ENCODE measurements at places on chromosomes 16 and 17.

GRCh38 chr17:20157001-20157310 is 147.8 kb downstream of the SPECC1 start:
- H3K4me3 ChIP-seq, result peak overlapping the region; percentile 77
- H3K36me3 ChIP-seq, result no peaks in the 10 kb centered on the region
- H3K4me1 ChIP-seq, result no peaks in the 10 kb centered on the region
- ATAC-seq, result no peak
- peaks cover 3% of the 10 kb centered on the region for H3K27me3 ChIP-seq

DNA sequence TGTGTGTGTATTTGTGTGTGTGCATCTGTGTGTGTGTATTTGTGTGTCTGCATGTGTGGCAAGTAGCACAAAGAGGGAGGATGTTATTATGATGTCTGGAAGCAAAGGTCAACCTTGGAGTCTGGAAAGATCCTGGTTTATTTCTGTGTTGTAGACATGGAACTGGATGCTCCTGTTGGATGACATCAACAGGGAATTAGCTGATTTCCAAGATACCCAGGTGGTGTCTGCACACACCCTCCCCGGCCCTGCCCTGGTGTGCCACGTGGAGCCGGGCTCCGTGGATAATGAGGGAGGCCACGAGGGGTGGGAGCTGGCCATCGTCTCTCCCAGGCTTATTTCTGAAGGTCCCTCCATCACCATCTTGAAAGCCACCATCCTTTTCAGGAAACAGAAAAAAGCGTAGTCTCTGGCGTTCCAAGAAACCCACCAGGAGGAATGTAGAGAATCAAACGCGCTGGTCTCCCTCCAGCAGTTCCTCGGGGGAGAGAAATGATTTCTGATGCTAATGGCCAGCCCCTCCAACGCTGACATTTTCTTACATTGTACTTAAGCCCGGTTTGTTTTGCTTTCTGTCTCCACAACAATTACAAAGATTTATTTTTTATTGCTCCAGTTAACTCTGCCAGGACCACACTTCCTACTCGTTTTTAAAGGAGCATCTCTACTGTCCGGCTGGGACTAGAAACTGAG is 93.3 kb downstream of the FOXL1 start:
- peaks cover 9% of the 10 kb centered on the region for H3K27me3 ChIP-seq
- ATAC-seq, result no peak
- no peaks in the 10 kb centered on the region for H3K4me1 ChIP-seq
- H3K4me3 ChIP-seq, result no peak overlapping the region
- no peak overlapping the region for H3K27ac ChIP-seq

GRCh38 chr17:47605011-47605410 is 44.7 kb upstream of the KPNB1 start:
- no peak overlapping the region for H3K4me3 ChIP-seq
- H3K4me1 ChIP-seq, result peaks cover 5% of the 10 kb centered on the region
- no peaks in the 10 kb centered on the region for H3K27me3 ChIP-seq

GRCh38 chr16:50354629-50355456 is 13.9 kb downstream of the BRD7 start:
- H3K4me3 ChIP-seq, result no peak overlapping the region
- peaks cover 95% of the 10 kb centered on the region for H3K36me3 ChIP-seq
- H3K4me1 ChIP-seq, result peaks cover 22% of the 10 kb centered on the region
- ATAC-seq, result no peak
- peak overlapping the region; percentile 39 for H3K27ac ChIP-seq
- no peaks in the 10 kb centered on the region for H3K27me3 ChIP-seq

DNA sequence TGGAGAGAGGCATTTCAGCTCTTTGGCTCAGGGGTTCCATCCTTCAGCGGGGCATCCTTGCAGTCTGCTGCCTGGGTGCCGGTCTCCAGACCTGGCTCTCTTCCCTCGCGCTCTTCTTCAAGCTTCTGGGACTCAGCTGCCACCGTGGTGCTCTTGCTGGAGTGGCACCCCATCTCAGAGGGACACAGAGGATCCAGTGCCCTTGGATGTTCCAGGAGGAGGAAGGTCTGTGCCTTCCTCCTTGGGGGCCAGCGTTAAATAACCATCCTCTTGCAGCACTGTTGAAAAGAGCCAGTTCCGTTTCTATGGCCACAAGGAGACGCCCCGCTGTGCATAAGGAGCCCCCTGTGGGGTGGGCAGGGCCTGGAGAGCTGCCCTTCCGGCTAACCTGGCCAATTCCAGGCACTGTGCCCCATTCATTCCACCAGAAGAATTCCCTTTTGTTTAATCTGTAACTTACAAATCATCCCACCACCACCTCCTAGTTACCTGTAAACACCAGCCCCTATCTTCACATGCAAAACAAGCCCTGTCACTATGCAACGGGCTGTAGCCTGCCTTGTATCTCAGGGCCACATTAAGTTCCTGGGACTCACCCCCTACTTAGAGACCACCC is 8.6 kb downstream of the CHD9NB start:
- no peak overlapping the region for H3K4me3 ChIP-seq
- peaks cover 19% of the 10 kb centered on the region for H3K27me3 ChIP-seq
- no peaks in the 10 kb centered on the region for H3K4me1 ChIP-seq
- ATAC-seq, result no peak
- H3K36me3 ChIP-seq, result no peaks in the 10 kb centered on the region

All from activated T-helper 17 cell treated with anti-CD3 and anti-CD28 coated beads, Interleukin-2, amount 50 U/mL, for 72 hours (primary cell).